ENCODE measurements at places on chromosomes 6 and 20.

DNA sequence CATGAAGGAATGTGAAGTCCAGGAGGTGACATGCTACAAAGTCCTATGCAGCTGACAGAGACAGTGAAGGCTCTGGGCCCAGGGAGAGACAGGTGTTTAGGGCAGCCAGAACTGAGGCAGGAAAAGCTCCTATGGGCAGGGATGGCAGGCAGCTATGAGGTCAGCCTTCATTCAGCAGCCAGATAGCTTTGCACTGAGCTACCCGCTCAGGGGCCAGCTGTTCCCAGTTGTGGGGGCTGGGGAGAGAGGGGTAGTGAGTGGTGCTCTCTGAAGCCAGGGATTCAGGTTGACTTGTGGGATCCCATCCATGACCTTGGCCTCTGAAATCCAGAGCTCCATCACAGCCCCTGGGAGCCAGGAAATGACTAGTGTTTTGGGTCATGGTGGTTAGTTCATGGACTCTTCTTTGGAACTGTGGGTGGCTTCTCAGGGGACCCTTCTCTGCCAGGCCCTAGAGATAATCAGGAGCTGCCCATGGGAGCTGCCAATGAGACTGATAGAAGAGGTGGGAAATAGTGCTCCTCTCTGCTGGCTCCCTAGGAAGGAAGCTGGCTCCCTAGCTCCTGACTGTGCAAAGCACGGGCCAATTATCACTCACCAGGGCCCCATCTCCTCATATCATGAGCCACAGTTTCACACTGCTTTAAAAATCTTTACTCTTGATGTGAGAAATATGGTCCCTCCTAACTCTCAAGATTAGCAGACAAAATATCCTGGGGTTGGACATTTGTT, 127.7 kb downstream of the VEGFA start:
- DNase-seq: no peak

- DNase-seq: no peak
Observed at GRCh38 chr6:131995917-131996316, 44.7 kb upstream of the CCN2 start.

DNA sequence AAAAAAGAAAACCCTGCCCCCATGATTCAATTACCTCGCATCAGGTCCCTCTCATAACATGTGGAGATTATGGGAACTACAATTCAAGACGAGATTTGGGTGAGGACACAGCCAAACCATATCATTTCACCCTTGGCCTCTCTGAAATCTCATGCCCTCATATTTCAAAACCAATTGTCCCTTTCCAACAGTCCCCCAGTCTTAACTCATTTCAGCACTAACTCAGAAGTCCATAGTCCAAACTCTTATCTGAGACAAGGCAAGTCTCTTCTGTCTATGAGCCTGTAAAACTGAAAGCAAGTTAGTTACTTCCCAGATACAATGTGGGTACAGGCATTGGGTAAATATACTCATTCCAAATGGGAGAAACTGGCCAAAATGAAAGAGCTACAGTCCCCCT, 536.1 kb downstream of the MEI4 start:
- no peak for DNase-seq

GRCh38 chr20:59471653-59472421, 132.5 kb upstream of the PHACTR3 start:
- no peak for DNase-seq

GRCh38 chr6:152879681-152880080, 103.2 kb downstream of the FBXO5 start:
- no peak for DNase-seq

DNA sequence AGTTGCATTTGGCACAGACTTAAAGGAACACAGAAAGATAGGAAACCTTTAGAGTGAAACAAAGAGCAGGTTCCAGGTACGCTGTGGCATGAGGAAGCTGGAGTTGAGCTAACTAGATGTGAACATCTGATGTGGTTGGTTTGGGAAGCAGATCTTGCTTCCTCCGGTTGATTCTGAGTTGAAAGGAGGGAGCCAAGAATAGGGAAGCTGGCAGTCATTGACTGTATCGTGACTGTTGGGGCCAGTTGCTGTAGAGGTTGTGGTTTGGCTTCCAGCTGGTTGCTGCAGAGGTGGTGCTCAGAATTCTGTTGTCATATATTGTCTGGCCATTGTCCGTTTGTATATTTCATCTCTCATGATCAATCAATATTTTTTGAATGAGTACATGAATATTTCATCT, 325.9 kb downstream of the PLCB1 start:
- DNase-seq: no peak
